ENCODE measurements at places on chromosomes 12 and 14.

DNA sequence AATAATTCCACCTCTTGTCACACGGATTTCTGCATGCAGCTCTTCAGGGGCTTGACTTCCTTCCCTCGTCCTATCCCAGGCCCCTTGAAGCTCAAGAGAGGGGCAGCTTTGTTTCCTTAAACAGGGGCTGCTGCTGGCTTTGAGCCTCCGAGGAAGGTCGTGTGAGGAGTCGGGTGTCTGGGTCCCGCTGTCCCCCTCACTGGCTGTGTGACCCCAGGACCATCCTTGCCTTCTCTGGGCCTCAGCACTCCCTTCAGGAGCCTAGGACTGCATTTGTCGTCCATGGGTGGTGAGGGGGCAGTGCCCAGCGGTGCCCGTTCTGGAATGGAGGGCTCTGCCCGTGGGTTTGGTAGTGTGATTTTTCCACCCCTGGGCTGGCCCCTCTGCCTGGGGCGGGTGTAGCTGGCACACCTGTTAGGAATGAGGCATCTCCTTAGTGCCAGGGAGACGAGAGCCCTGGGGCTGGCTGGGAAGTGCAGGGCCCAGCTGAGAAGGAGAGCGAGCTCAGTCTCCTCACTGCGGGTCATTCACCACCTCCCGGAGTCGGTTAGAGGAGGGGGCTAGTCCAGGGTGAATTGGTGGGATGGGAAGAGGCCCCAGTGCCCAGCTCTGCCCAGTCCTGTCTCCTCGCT lies 60.8 kb downstream of the TSPAN9 start:
- no peak for DNase-seq

DNA sequence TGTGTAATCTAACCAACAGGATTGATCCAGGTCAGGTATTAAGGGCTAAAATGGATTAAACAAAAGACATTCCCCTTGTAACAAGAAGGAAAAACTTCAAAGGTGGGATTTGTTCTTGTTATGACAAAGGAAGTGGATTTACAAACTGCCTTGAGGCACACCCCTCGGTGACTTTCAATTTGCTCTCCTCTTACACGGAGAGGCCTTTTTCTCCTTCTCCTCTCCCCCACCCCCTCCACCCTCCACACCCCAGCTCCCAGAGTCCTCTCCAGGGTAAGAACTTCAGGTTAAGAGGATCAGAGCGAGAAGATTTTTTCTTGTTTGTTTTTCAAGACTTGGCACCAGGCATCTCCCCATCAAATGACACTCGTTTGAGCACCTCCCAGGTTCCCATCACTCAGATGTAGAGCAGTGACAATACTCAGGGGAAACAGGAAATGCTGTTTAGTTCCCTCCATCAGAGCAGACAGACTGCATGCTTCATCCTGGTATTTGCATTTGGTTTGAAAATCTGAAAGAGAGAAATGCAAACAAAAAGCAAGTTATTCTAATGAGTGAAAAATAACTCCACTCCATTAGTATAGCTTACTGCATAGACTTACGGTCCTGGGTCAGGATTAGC lies 77.6 kb upstream of the TMEM260 start:
- no peak for DNase-seq

- no peak for DNase-seq
Measured at GRCh38 chr12:61524851-61525250, 735.4 kb upstream of the USP15 start.

DNA sequence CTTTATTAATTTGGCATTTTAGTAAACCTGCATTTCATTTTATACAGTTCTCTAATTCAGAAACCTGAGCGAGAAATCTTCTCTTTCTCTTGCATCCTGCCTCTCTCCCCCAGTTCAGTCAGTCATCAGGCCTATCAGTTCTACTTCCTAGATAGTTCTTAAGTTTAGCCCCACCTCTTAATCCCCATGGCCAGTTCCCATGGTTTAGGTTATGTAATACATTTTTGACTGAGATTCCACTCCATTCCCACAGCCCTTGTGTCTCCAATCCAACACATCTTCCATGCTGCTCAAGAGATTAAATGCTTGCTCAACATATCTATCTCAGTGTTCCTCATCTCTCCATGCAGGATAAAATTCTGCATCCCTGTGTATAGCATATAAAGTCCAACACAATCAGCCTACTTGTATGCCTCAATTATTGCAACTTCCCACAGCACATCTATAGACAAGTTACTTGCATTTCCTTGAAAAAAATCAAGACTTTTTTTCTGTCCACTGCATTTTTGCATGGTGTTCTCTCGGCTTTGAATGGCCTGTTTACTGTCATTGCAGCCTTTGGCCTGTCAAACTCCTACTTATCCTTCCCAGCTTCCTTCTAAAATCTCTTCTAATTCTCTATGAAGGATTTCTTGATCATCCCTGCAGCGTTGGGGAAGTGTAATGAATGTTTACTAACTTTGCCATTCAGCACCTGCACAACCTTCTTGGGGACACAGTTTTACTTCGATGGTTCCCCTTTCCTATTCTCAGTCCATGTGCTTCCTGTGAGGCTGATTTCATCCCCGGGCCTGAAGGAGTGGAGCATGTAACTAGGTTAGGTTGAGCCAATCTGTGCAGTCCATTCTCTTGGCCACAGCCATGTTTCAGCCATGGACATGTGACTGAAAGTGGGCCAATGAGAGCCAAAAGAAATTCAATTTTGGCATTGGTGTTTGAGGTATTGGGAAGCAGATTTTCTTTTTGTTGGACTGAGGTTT lies 80.8 kb downstream of the DACT1 start:
- no peak for DNase-seq

DNA sequence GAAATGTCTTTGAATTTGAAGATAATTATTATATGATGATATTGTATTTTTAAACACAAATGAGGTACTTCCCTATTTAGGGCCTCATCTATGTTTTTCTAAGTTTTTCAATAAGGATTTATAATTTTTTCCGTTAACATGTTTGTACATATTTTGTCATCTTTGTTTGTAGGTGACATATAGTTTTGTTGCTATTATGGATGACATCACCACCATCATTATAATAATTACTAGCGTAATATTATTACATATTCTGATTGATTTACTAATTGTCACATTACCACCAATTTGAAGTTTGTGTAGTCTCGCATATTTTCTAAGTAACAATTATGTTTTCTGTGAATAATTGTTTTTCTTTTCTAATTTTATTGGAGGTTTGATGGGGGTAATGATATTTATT lies 147.2 kb upstream of the DAAM1 start:
- DNase-seq, result no peak

DNA sequence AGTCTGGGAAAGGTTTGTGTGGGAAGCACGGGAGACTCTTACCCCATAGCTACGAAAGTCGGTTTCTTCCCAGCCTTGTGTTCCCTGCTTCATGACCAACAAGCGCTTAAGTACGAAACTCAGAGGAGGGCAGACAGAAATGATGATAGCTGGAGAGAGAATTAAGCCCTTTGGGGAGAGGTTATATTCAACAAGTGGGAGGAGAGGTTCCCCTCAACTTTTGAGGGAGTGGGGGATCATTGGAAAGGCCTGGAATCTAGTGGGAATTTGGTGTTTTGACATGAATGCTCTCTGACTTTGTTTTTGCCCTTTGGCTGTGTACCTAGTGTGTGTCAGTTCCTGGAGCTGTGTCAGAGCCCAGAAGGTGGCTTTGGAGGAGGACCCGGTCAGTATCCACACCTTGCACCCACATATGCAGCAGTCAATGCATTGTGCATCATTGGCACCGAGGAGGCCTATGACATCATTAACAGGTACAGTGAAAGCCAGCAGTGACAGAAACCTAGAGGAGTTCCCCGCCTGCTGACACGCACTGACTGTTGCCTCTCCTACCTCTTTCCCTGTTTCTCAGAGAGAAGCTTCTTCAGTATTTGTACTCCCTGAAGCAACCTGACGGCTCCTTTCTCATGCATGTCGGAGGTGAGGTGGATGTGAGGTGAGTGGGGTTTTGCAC lies 40.6 kb downstream of the FNTB start:
- DNase-seq, result no peak

DNA sequence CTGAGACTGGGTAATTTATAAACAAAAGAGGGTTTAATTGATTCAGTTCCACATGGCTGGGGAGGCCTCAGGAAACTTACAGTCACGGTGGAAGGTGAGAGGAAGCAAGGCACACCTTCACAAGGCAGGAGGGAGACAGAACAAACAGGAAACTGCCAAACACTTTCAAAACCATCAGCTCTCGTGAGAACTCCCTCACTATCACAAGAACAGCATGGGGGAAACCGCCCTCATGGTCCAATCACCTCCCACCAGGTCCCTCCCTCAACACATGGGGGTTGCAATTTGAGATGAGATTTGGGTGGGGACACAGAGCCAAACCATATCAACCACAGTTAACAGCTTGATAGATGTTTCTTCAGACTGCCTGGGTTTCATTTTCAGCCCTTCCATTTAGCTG lies 6.2 kb upstream of the GNPNAT1 start:
- no peak for DNase-seq

- DNase-seq, result no peak
Measured at GRCh38 chr12:108876550-108876949, 3.3 kb upstream of the DAO start.

DNA sequence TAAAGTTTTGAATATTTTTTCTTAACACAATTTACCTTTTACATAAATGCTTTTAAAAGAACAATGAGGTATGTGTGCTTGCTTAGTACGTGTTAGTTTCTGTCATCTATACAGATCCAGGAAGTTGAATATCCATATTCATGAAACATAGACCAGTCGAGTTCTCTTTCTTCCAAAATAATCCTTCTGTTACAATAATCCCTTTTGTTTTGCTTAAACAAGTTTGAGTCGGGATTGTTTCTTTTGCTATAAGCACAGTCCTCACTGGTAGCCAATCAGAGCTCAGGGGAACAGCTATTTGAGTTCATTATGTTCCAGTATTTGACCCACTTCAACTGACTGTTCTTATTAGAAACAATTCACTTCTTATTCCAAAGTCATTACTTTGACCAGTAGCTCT lies 214.7 kb upstream of the FLRT2 start:
- DNase-seq, result no peak

DNA sequence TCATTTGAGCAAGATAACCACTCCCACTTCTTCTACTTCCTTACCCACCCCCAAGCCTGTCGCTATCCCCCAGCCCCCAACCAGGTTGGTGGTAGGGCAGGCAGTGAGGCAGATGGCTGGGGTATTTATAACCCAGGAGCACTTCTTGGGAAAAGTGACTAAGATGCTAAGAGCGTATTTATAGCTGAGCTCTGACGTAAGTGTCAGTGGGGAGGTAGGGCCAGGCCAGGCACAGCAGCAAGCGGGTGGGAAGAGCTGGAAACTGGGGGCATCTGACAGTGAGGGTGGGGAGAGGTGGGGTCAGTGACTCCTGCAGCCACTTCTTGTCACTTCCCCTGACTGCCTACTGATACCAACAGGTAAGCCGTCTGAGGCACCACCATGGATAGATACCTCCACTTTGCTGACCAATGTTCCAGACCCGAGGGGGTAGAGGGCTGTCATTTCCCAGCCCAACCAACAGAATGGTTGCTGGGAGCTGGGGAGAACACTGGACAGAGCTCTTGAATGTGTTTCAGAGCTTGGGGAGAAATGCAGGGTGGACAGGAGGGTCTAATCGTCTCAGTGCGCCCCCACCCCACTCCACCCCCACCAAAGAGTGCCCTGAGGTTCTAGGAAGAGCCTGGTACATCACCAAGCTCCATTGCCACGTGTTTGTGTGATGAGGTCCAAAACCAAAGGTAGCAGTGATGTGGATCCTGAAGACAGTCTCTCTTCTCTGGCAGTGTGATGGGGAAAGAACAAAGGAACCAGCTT lies 2.7 kb upstream of the INHBE start:
- DNase-seq, result no peak

DNA sequence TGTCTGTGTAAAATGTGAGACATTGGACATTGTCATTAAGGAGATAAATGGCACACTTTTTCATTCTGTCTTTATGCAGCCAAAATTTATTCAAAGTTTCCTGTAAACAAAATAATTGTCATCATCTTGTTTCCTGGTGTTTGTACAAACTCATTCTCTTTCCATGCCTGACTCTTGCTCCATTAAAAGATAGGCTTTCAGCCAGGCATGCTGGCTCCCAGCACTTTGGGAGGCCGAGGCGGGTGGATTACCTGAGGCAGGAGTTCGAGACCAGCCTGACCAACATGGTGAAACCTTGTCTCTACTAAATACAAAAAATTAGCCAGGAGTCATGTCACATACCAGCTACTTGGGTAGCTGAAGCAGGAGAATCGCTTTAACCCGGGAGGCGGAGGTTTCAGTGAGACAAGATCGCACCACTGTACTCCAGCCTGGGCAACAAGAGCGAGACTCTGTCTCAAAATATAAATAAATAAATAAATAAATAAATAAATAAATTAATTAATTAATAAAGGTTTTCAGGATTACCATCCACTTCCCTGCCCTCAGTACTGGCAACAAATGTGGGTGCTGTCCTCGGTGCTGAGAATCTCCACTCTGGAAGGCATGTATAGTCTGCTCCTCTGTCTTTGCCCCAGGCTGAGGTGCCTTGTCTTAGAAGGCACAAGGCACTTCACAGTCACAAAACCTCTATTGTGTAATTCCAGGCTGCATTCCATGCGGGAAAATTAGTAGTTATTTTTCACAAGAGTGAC lies 83.2 kb downstream of the PAH start:
- DNase-seq, result no peak

DNA sequence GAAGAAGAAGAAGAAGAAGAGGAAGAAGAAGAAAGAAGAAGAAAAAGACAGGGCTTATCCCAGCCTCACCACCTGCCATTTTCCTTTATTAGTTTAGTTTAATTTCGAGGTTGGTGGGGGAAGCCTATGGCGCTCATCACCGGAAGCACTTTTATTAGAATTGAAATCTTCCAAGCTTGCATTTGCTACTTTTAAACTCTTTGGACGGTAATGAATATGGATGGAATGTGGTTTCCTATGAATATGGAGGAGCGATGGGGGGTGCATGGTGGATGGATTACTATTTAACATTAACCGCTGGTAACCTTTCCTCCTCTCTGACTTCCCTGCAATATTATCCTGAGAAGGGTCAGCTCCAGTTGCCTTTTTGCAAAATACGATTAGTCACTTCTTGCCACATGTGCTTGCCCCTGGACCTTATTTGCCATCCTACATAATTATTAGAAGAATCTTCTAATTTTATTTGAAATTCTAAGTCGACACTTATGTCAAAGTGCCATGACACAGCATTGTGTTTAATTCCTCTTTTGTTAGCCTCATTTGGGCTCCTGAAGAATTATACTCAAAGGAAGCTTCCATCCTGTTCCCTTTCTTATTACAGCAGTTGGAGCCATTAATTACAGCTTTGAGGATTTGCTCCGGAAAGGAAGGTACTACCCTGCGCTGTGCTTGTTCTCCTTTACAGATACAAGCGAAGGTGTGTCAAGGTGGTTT lies 424.5 kb downstream of the VRK1 start:
- DNase-seq, result no peak

GRCh38 chr14:68898248-68899032 lies 80.7 kb downstream of the ACTN1 start:
- no peak for DNase-seq

All from stimulated activated CD8-positive, alpha-beta memory T cell treated with anti-CD3 and anti-CD28 coated beads, Interleukin-7, amount 100 ng/mL, for 4 hours (primary cell).